ENCODE measurements at places on chromosomes 6 and 20.
A peak's percentile ranks its signal among the peaks of the same experiment; 100 is the strongest.

DNA sequence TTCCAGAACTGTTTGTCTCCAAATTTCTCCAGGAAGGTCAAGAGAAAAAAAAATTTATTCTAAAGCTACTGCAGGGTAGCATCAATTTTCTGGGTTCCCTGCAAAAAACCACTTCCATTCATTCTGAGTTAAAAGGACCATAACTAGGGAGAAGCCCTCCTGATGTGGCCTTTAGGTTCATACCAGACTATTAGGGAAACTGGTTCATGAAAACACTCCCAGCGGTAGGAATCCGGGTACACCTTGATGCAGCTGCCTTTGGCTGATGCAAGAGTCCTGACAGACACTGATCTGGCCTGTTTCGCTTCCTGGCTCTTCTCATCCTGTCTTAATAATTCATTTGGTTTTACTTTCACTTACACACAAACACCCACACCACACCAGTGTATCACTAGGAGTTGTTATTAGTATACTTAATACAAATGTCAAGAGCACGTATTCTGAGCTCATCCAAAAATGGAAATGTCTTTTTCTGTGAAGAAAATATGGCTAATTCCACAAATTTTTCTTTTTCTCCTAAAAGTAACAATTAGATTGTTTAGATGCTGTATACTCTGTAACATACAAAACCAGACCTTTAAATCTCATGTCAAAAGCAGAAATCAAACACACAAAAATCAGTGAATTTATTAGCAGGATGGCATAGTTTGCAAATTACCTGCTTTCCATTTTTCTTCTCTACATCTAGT, 38.4 kb upstream of the ARHGAP18 start:
- no peak for DNase-seq

- DNase-seq, result no peak
Observed at GRCh38 chr6:6402006-6402405, 81.5 kb upstream of the F13A1 start.

DNA sequence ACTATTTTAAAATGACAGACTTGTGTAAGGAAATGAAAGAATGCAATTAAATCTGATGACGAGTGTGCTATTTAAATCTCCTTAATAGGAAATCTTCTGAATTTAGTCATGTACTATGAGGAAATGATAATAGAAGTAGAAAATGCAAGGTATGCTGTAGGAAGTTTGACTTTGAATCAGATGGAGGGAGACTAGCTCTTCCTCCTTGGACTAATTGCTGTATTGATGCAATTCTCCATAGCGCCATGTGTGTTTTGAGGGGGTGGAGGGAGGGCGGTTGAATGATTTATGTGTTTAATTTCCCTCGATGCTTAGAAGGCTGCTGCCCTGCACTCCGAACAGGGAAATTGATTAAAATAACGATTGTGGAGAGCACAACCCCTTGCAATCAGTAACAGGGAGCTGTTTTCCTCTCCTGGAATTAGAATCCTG, 214.4 kb upstream of the PRND start:
- DNase-seq, result no peak

DNA sequence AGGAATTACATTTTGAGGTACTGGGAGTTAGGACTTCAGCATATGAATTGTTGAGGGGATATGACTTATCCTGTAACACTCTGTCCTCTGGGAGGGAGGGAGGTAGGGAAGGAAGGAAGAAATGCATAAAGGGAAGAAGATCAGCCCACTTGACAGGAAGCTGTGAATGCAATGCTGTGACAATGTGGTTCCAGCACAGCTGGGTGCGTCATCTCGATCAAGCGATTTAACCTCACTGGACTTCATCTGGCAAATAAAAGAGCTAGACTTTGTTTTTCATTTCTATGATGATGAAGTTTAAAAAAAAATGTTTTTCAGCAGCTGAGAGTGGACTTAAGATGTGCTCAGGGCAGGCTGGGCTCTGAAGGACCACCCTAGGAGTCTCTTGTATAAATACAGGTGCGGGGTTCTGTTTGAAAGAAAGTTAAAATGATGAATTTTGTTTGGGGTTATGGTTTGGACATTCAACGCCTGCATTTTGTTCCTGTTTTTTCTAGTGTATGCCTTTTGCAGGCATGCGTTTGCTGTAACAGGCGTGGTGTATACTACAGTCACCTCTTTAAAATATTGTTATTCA, 178.1 kb downstream of the RIMS1 start:
- DNase-seq, result no peak

- no peak for DNase-seq
Observed at GRCh38 chr6:66522864-66523263, 815.8 kb upstream of the EYS start.

GRCh38 chr6:71056656-71057055, 99.8 kb upstream of the B3GAT2 start:
- DNase-seq, result no peak

GRCh38 chr6:111610548-111611172, 5.0 kb upstream of the TRAF3IP2 start:
- DNase-seq, result no peak

DNA sequence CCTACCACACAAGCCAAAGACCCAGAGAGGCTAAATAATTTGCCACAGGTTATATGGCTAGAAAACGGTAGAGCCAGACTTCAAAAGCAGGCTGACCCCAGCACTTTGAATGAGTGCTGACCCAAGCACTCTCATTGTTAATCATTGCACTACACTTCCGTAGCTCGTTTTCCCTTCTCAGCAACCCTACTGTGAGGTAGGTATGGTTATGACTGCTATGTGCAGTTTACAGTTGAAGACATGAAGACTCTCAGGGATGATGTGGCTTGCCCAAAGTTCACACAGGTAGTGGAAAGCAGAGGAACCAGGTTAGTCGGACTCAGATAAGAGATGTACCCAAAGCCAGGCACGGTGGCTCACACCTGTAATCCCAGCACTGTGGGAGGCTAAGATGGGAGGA, 33.5 kb upstream of the RIMS4 start:
- no peak for DNase-seq

- DNase-seq, result no peak
Observed at GRCh38 chr20:5674176-5674660, 76.0 kb upstream of the SHLD1 start.

DNA sequence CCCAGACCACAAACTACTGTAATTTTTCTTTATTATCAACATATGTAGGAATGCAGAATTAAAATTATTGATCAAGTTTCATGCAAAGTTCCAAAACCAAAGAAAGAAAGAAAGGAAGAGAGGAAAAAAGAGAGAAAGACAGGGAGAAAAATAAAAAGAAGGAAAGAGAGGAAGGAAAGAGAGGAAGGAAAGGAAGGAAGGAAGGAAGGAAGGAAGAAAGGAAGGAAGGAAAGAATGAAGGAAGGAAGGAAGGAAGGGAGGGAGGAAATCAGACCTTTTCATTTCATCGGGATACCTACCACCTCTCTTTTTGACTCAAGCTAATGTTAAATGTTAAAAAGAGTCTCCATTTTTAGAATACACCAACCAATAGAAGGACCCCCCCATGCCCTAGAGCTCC, 31.9 kb downstream of the DCDC2 start:
- DNase-seq, result no peak

GRCh38 chr6:53111865-53112264, 36.8 kb downstream of the GCM1 start:
- DNase-seq, result no peak

GRCh38 chr20:63430891-63431290, 41.6 kb downstream of the KCNQ2 start:
- no peak for DNase-seq

DNA sequence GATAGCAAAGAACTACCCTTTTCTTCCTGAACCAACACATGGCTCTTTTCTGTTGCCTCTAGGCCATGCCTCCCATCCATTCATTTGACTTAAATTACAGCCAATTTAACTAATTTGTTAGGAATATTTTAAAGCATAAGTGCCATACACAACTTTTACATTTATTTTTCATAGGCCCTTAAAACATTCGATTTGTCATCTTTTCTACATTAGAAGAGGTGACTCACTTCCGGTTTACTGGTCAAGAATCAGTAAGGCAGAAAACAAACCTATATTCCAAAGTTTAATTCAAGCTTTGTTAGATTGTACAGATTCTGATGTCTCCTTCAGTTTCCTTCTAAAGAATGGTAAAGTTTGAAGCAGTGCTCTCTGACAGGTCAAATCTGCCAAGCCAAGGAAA, 344.3 kb downstream of the SAMD5 start:
- DNase-seq, result no peak

- DNase-seq, result no peak
Observed at GRCh38 chr6:45448417-45449389, 71.0 kb upstream of the SUPT3H start.

DNA sequence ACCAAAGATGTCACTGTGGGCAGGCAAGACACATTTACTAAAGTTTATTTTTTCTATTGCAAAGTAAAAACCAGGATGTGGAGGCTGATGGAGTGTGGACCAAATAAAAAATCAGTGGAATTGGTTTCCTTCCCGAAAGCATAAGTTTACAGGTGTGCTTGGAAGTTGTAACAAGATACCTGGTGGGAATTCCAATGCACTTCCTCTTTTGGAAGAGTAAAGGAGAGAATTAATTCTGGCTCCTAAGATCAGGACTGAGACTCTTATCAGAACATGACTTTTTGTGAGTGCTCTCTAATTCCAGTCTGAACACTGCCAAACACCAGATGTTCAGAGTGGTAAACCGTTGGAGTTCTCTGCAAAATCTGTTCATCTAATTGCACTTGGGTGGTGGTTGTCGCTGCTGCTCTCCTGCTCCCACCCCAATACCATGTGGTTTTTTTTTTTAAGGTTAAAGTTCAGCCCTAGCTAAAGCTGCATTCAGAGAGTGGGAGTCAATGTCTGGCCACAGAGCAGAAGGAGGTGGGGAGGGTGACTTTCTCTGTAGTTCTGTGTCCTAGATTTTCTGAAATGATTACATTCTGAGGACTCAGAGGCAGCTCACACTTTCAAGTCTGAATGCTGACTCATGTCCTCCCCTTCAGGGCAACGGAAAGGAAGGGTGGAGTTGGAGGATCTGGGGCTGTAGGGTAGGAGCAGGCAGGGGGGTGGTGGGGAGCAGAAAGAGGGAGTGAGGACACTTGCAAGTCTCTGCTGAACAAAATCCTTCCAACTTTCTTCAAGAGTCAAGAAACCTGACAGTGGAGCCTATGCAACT, 275.8 kb upstream of the PRDM1 start:
- peak; percentile 40 for DNase-seq

- no peak for DNase-seq
Observed at GRCh38 chr20:3414122-3414521, 6.7 kb upstream of the DNAAF9 start.

Data from left hindlimb (tissue), 1 donor.